NCI-H2081 treated with DMSO at 0.1 percent for 48 hours (cell line): ENCODE measurements at places on chromosomes 13 and 19.

DNA sequence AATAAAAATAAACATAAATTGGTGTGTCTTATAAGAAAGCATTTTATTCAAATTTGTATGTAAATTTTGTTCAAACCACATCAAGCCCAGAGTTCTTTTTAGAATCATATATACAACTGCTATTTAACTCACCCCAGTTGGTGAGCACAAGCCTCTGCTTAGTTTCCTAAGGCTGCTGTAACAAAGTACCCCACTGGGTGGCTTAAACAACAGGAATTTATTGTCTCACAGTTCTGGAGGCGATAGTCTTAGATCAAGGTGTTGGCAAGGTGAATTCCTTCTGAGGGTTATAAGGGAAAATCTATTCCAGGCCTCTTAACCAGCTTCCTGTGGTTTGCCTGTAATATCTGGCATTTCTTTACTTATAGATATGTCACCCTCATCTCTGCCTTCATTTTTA, 1133.5 kb downstream of the OLFM4 start:
- no peak for DNase-seq

DNA sequence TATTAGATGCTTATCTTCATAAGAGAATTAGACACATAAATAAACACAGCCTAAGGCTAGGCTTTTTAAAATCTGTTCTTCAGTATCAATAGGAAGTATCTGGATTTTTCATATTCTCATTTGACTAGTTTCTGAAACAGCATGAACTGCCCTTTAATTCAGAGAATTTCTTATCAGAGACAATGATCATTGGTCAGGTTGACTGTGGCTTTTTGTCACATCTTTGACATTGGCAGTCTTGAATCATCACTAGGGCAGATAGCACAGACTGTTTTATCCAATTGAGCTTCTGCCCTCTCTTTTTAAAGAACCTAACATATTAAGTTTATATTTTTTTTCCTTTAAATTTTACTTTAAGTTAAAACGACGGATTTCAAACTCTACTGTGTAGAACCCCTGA, 59.6 kb downstream of the DPY19L3 start:
- no peak for DNase-seq

- DNase-seq: no peak
Observed at GRCh38 chr19:47094557-47095475, 18.8 kb downstream of the ZC3H4 start.

GRCh38 chr19:18995804-18996241, 37.5 kb downstream of the SUGP2 start:
- DNase-seq: no peak

DNA sequence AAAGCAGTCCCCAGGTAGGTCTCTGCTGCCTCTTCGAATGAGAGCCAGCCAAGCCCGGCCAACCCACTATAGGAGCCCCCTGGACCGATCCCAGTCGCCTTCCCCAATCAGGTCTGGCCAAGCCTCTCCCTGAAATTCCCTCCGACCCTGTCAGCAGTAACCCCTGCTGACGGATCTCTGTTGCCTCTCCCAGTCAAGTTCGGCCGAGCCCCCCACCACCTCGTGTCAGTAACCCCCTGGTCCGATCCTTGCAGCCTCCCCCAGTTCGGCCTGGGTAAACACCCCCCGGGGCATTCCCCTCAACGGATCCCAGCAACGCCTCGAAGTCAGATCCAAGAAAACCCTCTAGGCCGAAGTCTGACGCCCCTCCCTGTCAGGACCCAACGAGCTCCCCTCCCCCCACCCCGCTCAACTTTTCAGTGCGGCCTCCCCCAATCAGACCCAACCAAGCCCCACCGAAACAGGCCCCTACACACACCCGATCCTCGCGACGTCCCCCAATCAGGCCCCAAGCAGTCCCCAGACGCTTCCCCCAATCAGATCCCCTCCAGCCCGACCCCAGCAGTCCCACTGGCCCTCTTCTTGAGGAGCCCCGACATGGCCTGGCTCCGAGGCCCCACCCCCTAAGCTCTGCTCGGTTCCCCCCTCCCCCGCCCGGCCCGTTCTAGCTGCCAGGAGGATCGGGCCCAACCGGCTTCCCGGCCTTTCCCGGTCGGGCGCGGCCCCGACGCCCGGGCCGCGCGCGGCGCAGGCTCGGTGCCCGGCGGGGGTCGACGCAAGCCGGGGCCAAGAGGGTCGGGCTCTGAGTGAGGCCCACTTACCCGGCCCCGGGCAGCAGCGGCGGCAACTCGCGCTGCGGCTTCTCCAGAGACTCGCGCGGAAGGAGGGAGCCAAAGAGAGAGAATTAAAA, 1.8 kb downstream of the TNPO2 start:
- no peak for DNase-seq

GRCh38 chr13:47087841-47088240, 191.0 kb upstream of the HTR2A start:
- no peak for DNase-seq

DNA sequence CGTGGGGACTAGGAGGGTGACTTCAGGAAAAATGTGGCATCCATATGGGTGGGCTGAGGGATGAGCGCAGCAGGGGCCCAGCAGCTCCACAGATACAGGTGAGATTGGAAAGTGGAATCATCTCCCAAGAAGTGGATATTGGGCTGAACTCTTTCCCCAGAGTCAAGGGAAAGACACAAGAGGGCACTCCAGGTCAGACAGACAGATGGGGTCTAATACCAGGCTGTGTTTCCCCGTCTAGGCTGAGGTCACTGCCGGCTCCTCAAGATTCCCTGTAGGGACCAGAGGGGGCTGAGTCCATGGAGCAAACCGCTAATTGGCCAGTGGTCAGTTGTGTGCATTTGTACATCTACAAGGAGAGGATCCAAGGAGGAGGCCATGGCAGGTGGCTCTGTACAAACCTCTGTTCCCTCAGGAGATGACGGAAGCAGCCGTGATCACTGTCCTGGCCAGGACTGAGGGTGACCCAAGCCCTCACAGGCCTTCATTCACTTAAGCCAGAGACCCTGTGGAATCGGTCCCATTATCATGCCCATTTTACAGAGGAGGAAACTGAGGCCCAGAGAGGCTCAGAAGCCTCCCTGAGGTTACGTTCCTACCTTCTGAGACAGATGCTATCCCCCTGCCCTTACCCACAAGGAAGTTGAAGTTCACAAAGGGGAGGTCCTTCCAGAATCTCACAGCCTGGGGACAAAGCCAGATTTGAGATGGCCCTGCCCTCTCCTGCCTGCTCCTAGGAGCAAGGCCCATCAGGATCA, 14.9 kb upstream of the IGLON5 start:
- no peak for DNase-seq

GRCh38 chr13:58566176-58566575, 934.6 kb downstream of the PCDH17 start:
- no peak for DNase-seq

- no peak for DNase-seq
Observed at GRCh38 chr13:27641711-27642502, 20.2 kb downstream of the POLR1D start.

DNA sequence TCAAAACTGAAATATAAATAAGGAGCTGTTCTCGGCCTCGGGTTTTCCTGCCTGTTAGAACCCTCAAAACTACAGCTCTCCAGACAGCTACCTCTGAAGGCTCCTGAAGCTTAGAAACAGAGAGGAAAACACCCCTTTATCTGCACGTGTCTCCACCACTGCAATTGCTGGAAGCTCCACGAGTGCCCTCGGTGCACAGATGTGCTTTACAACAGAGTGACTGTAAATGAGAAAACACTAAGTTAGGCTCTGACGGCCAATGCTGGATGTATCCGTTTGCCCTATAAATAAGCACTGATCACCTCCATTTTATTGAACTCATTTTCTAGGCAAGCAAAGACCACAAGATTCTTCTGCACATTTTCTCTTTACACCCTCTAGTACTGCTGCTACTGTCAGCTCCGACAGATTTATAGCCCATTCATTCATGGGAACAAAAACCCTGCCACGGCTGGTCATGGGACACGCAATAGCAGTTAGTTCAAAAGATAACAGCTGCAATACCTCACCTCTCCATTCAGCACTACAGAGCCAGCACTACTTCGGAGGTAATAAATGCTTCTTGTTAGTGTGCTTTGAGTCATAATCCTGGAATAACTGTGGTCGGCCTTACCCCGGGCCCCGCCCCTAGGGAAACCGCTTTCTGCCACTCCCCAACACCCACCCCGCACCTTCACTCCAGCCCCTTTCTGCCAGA, 241.1 kb upstream of the ZNF507 start:
- no peak for DNase-seq

GRCh38 chr13:43126420-43126819, 103.0 kb downstream of the DNAJC15 start:
- DNase-seq: no peak

DNA sequence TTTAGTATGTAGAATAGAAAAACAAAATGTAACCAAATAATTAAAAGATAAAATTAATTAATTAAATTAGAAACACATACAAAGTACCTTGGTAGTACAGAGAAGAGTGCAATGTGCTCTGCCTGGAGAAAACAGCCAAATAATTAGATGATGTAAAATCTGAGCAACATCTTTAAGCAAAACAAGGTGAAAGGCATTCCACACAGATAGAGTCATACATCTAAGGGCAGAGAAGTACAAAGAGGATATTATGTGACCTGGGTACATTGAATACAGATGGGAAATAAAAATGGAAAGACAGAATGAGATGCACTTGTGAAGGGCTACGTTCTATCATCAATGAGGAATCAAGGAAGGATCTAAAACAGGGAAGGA, 25.2 kb upstream of the FNDC3A start:
- DNase-seq: no peak

DNA sequence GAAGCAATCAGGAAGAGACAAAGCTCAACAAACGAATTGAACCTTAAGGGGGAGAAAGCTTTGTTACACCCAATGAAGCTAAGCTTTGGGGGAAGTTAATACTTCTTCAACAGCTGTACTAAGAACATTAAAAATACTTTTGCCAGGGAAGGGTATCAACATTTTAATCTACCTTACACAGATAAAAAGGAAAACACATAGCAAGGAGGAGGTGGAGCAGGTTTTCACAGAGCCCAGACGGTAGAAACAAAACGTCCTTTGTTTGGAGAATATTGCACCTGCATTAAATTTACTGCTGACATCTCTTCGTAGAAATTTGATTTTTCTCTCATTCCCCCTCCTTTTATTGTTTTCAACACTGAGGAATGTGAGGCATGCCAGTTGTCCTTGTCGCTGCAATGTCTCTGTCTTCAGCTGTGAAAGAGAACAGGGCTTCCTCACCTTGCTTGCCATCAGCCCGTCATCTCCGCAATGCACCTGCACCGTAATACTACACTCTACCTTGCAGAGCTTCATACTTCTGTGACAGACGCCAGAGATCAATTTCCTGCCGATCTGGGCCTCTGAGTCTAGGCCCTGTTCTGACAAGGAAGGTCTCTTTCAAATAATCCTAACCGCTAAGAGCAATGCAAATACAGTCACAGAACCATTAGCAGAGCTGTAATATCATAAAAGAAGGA, 270.8 kb downstream of the SPRY2 start:
- no peak for DNase-seq

DNA sequence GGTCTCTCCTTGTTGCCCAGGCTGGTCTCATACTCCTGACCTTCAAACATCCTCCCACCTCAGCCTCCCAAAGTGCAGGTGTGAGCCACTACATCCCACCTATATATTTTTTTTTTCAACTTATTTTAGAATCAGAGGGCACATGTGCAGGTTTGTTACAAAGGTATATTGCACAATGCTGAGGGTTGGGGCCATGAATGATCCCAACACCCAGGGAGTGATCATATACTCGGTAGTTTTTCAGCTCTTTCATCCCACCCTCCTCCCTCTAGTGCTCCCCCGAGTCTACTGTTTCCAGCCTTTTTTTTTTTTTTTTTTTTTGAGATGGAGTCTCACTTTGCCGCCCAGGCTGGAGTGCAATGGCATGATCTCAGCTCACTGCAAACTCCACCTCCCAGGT, 38.4 kb upstream of the ADGRE1 start:
- no peak for DNase-seq
